ENCODE measurements at places on chromosomes 2 and 18. TPM values are rescaled to one million over a fixed set of nuclear protein-coding genes. Genes with fewer than 3 reads are reported as not detected.

GRCh38 chr18:76449111-76449453, 46.0 kb downstream of the ZNF516 start:
- no peaks in the 10 kb centered on the region for H3K27me3 ChIP-seq
- peak overlapping the region; percentile 68 for H3K4me3 ChIP-seq
- peaks cover 97% of the 10 kb centered on the region for H3K4me1 ChIP-seq

HTR2B gene
- not detected for total RNA-seq

DNA sequence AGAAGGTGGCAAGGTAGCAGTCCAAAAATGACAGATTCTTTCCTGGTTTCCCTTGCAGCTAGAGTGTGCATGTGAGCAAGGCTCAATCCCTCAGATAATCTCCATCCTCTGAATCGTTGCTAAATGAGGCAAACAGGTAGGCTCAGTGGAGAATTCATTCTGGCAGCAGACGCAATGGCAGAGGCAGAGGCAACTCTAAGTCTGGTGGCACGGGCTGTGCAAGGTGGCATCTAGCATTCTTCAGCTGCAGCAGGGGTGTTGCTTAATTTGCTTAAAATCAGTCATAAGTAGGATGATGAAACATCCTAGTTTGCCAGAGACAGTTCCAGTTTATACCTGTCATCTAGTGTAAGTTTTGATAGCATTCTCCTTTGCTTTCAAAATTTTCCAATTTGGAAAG, 391.1 kb upstream of the MEX3C start:
- no peak overlapping the region for H3K27ac ChIP-seq
- no peaks in the 10 kb centered on the region for H3K27me3 ChIP-seq
- no peaks in the 10 kb centered on the region for H3K4me1 ChIP-seq
- no peak for DNase-seq

REG1B gene
- total RNA-seq = not detected

SERPINB11 gene
- total RNA-seq = not detected

- H3K27ac ChIP-seq = no peak overlapping the region
- no peak overlapping the region for H3K4me3 ChIP-seq
- H3K4me1 ChIP-seq = no peaks in the 10 kb centered on the region
- H3K27me3 ChIP-seq = no peaks in the 10 kb centered on the region
Observed at GRCh38 chr2:75828826-75829225, 118.1 kb upstream of the GCFC2 start.

- no peak overlapping the region for H3K4me3 ChIP-seq
- no peaks in the 10 kb centered on the region for H3K36me3 ChIP-seq
- H3K27ac ChIP-seq = no peak overlapping the region
Observed at GRCh38 chr2:178111743-178112142, 494 bp upstream of the RBM45 start.

GRCh38 chr2:76251342-76251741, 540.6 kb upstream of the GCFC2 start:
- H3K27ac ChIP-seq = no peak overlapping the region
- H3K27me3 ChIP-seq = no peaks in the 10 kb centered on the region
- H3K36me3 ChIP-seq = no peaks in the 10 kb centered on the region
- no peak for DNase-seq
- peaks cover under 1% of the 10 kb centered on the region for H3K4me1 ChIP-seq

DNA sequence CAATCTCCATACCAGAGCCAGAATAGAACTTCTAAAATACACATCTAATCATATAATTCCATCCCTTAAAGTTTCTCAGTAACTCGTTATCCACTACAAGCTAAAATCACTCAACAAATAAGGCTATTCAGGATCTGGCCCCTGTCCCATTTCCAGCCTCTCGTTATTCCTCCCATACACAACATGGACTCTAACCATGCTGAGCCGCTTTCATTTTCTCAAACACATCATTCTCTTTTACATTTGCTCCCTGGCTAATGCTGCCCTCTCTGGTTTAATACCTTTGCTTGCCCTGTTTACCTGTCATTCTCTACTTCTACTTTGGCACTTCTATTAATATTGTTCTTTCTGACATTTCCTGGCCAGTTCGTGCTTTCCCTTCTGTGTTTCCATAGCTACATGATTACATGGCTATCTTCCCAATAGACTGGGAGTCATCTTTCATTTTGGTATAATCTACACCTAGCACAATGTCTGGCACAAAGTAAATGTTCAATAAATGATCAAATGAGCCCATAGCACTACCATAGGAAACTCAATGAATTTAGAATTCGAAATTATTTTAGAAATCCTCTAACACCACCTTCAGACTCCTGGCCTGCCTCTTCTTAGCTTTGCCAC, 163.6 kb upstream of the VRK2 start:
- DNase-seq = no peak
- no peaks in the 10 kb centered on the region for H3K4me1 ChIP-seq
- H3K36me3 ChIP-seq = no peaks in the 10 kb centered on the region
- no peak overlapping the region for H3K27ac ChIP-seq
- H3K4me3 ChIP-seq = no peak overlapping the region

UPP2 gene
- not detected for total RNA-seq

DNA sequence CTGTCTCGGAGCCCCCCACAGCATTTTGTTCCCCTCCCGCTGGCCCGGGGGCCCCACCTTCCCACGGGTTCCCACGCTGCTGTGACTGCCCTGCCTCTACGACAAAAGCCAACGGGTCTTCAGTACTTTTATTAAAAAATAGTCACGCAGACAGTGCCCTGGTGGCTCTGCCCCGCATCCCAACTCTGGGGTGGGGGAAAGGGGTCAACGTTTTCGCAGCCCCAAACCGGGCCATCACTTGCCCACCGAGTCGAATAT, 1.0 kb downstream of the UCN start:
- H3K36me3 ChIP-seq = peaks cover 13% of the 10 kb centered on the region
- peaks cover 5% of the 10 kb centered on the region for H3K4me1 ChIP-seq
- H3K4me3 ChIP-seq = no peak overlapping the region
- no peak overlapping the region for H3K27ac ChIP-seq
- DNase-seq = no peak
- H3K27me3 ChIP-seq = peaks cover 64% of the 10 kb centered on the region

GPR39 gene
- total RNA-seq = 0.25 TPM

TRAK2 gene
- 13.4 TPM for total RNA-seq

DNA sequence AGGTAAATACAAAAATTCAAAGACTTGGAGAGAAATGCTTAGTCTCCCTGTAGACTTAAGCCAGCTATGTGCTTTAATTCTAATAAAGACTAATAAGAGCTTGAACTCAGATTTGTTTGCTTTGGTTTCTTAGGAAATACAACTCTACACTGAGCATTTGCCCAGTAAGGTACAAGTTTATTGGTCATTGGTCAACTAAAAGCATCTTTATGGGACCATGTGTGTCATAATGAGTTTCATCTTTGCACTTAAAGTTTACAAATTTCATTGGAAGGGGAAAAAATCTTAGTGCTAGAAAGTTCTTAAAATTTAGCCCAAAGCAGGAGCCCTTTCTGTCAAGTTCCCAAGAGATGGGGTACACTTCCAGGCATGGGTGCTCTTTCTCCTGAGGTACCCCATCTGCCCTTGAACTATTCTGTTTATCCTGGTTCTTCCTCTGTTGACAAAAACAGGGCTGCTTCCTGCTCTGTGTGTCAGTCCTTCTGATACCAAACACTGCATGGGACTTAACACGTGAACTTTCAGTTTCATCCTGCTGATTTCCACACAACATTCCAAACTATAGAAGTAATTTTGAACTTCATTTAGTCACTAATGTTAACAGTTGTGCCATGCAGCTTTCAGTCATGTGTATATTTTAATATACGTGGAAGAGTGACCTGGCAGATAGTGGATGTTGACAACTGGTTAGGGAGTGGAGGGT, 200.2 kb downstream of the TPGS2 start:
- H3K4me1 ChIP-seq = no peaks in the 10 kb centered on the region
- no peak overlapping the region for H3K27ac ChIP-seq
- DNase-seq = no peak
- H3K4me3 ChIP-seq = no peak overlapping the region
- no peaks in the 10 kb centered on the region for H3K27me3 ChIP-seq

GRCh38 chr2:40127146-40127545, 324.7 kb downstream of the SLC8A1 start:
- no peak for DNase-seq
- H3K27me3 ChIP-seq = no peaks in the 10 kb centered on the region
- H3K4me1 ChIP-seq = peaks cover 8% of the 10 kb centered on the region

KCNE4 gene
- not detected for total RNA-seq

IL1R2 gene
- not detected for total RNA-seq

TMEM247 gene
- not detected for total RNA-seq

- no peak overlapping the region for H3K4me3 ChIP-seq
- peaks cover 14% of the 10 kb centered on the region for H3K36me3 ChIP-seq
- peaks cover 3% of the 10 kb centered on the region for H3K4me1 ChIP-seq
- no peaks in the 10 kb centered on the region for H3K27me3 ChIP-seq
- H3K27ac ChIP-seq = no peak overlapping the region
Observed at GRCh38 chr2:205058409-205058808, 513.1 kb downstream of the PARD3B start.

TMEFF2 gene
- 1.8 TPM for total RNA-seq

- H3K27me3 ChIP-seq = no peaks in the 10 kb centered on the region
- H3K36me3 ChIP-seq = no peaks in the 10 kb centered on the region
- no peak overlapping the region for H3K4me3 ChIP-seq
- H3K27ac ChIP-seq = no peak overlapping the region
- DNase-seq = no peak
- no peaks in the 10 kb centered on the region for H3K4me1 ChIP-seq
Observed at GRCh38 chr2:17387591-17387990, 130.6 kb downstream of the RAD51AP2 start.

DNA sequence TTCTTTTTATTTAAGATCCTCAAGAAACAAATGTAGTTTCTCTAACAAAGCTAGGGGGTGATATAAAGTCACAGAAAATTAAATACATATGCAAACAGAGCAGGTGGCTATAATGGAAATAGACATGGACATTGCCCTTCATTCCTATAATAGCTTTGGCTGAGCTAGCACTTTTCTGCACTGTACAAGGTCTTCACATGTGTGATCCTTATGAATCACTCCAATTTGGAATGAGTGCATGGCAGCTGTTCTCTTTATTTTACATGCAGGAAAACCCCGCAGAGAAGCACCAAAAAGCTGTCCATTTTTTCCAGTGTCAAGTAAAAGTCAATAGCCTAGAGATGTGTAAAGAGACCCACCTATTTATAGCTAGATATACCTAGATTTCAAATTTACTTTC, 747.4 kb upstream of the SLC8A1 start:
- no peaks in the 10 kb centered on the region for H3K36me3 ChIP-seq
- no peak overlapping the region for H3K27ac ChIP-seq
- no peak for DNase-seq
- H3K4me3 ChIP-seq = no peak overlapping the region

UGT1A9 gene
- total RNA-seq = not detected

ACADL gene
- not detected for total RNA-seq

- no peak overlapping the region for H3K27ac ChIP-seq
- H3K27me3 ChIP-seq = no peaks in the 10 kb centered on the region
- H3K4me1 ChIP-seq = peaks cover 20% of the 10 kb centered on the region
- no peaks in the 10 kb centered on the region for H3K36me3 ChIP-seq
- no peak overlapping the region for H3K4me3 ChIP-seq
Observed at GRCh38 chr2:223050188-223050587, 1.8 kb upstream of the KCNE4 start.

MEP1B gene
- total RNA-seq = not detected

- peaks cover 23% of the 10 kb centered on the region for H3K27me3 ChIP-seq
- no peak overlapping the region for H3K4me3 ChIP-seq
- no peak overlapping the region for H3K27ac ChIP-seq
- H3K36me3 ChIP-seq = no peaks in the 10 kb centered on the region
- no peak for DNase-seq
Observed at GRCh38 chr2:232528746-232529460, 2.9 kb downstream of the CHRND start.

BOLL gene
- total RNA-seq = not detected

CCDC141 gene
- total RNA-seq = not detected

- no peaks in the 10 kb centered on the region for H3K27me3 ChIP-seq
- H3K36me3 ChIP-seq = peaks cover 3% of the 10 kb centered on the region
- peaks cover 4% of the 10 kb centered on the region for H3K4me1 ChIP-seq
- no peak overlapping the region for H3K27ac ChIP-seq
- H3K4me3 ChIP-seq = no peak overlapping the region
- no peak for DNase-seq
Observed at GRCh38 chr2:239053801-239054503, 206.1 kb downstream of the TWIST2 start.

DNA sequence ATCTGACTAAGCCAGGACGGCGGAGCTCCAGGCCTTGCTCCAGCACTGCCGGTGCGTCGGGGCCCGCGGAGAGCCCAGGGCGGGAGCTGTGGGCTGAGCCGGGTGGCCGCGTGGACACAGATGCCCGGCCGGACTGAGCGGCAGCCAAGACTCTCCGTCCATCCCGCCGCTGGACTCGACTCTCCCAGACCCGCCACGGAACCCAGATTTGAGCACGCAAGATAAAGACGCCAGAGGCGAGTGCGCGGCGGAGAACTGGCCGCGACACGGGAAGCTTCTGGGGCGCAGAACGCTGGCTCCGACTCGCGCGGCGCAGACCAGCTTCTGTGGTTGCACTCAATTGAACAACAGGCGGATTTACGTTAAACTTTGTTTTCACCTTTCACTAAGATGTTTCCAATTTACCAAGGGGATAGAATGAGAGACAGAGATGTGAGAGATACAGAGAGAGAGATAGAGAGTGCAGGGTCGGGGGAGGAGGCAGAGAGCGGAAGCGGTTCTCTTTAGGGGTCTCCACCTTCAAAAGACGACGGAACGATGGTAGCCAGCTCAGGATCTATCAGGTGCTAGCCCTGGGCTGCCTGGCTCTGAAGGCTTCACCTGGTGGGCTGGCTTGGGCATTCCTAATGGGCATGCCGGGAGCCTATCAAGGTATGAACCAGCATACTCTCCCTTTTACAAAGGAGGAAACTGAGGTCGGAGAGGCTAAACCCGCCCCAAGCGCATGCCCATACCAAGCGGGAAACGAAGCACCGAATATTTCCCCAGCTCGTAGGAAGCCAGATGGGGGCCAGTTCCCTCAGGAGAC, 10.4 kb upstream of the EN1 start:
- no peak overlapping the region for H3K4me3 ChIP-seq
- H3K27me3 ChIP-seq = peaks cover 100% of the 10 kb centered on the region
- H3K36me3 ChIP-seq = peaks cover 2% of the 10 kb centered on the region
- no peak for DNase-seq

DNA sequence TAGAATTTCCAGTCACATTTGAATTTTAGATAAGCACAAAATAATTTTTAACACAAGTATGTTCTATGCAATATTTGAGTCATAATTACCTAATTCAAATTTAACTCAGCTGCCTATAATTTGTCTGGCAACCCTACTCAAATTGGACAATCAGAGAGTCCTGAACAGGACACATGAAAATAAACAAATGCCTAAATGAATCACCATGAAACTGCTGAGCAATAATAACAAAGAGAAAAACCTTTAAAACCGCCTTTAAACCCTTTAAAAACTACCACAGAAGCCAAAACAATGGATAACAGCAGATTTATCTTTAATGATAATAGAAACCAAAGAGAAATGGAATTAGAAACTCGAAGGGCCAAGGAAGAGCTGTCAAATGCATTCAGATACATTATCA, 39.5 kb downstream of the ARL4C start:
- no peak overlapping the region for H3K4me3 ChIP-seq
- H3K4me1 ChIP-seq = peaks cover 9% of the 10 kb centered on the region
- peaks cover 2% of the 10 kb centered on the region for H3K36me3 ChIP-seq
- DNase-seq = no peak
- no peaks in the 10 kb centered on the region for H3K27me3 ChIP-seq

NFU1 gene
- 41.8 TPM for total RNA-seq
